ENCODE measurements at places on chromosomes 3 and 15.

GRCh38 chr3:30682434-30683155, 76.2 kb downstream of the TGFBR2 start:
- DNase-seq = no peak

DNA sequence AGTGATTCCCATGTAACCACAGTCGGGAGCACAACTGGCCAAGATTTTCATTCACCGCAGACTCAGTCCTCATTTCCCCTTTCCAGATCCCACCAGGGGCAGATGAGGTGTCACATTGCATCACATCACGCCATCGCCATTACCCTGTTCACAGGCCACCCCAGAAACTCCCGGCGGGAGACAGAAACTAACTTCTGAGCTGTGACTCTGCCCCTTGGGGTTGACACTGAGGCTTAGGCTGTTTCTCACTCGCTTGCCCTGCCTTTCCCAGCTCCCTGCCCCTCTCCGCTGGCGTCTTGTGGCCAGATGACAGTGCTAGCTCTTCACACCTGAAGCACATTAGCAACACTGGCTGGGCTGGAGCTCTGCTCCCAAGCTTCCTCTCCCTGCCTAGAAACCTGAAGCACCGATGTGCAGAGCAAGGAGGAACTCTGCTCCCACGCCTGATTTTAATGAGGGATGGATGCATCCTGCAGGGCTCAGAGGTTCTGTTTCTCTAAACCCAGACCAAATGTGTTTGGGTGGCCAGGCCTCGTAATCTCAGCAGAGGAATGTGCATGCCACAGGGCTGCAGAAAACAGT, 88.8 kb upstream of the CTDSPL start:
- DNase-seq = no peak

GRCh38 chr3:143974271-143975238, 2.9 kb downstream of the DIPK2A start:
- DNase-seq = no peak

- no peak for DNase-seq
Observed at GRCh38 chr3:71189480-71189879, 394.0 kb downstream of the FOXP1 start.

- DNase-seq = no peak
Observed at GRCh38 chr15:57565311-57565710, 26.4 kb upstream of the MYZAP start.

DNA sequence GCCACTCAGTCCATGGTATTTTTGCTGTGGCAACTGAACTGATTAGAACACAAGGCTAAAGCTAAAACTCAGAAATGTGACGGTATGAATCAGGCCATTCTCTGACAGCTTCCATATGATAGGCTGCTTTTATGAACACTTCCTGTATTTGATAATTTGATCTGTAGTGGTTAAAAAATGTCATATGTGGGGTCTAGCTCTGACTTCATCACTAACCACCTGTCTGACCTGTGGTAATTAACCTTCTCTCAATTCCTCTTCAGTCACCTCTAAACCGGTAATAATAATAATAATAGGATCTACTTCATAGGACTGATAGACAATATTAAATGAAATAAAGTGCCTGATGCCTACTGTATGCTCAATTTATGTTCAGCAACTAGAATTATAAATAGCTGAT, 223.2 kb downstream of the MBNL1 start:
- DNase-seq = no peak

DNA sequence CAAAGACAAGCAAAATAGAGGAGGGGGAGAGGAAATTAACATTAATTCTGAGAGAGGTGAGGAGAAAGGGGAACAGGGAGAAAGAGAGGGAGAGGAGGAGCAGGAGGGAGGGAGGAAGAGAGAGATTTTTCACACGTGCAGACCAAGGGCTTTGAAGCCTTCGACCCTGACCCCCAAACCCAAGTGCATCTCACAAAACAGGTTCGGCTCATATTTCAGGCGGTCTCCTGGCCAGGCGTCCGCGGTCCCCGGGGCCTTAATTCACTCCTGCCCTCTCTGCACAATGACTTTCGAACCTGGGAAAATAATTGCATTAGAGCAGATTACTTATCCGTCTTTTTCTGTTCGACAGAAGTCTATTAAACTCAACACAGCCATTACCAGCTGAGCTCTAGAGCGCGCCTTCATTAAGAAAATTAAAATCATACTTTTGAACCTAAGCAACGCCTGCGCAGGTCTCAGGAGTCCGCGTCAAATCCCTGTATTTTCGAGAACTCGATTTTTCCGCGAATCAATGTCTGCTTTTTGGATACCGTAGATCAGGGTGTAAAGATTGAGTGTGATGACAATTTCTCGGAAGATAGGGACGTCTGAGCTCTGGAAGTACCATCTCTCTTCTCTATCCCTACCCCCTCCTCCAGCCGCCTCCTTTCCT, 220.7 kb downstream of the MEIS2 start:
- DNase-seq = no peak
